ENCODE measurements at places on chromosomes 1 and 21.
A peak's percentile ranks its signal among the peaks of the same experiment; 100 is the strongest.

GRCh38 chr1:231201979-231202633, 38.9 kb upstream of the GNPAT start:
- DNase-seq: no peak

DNA sequence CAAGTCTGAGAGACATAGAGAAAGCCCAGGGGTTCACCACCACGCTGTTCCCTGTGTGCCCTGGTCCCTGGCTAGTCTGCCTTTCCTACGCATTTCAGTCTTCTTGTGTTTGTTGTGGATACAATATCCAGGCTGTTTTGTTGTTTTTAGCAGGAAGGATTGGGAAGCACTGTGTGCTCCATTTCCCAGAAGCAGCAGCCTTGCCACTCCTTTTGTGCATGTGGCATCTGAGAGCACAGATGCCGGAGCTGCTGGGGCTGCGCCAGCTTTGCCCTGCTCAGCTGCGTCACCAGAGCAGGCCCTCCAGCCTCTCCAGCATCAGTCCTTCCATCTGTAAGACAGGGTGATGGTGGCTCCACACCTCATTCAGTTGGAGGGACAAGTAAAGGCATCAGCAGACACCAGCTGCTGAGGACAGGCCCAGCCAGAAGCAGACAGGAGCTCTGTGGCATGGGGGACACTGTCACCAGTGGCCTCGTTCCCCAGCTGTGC, 94.4 kb upstream of the COL6A1 start:
- peak; percentile 22 for DNase-seq

GRCh38 chr1:222610728-222611127, 7.2 kb upstream of the MIA3 start:
- DNase-seq: no peak

DNA sequence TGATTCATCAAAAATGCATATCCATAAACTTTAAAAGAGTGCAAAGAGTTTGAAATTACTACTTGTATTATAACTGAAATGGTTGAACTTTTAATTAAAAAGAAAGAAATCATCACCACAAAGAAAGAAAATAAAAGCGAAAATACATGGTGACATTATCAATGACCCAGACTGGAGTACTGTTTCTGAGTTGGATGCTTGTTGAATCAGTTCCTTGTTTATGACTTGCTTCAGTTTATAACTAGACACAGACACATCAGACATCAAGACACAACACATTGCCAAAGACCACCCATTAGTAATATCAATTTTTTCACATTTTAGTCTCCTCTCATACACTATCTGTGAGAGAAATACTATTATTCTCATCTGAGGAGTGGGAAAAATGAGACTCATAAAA, 293.0 kb downstream of the MRPL39 start:
- no peak for DNase-seq

DNA sequence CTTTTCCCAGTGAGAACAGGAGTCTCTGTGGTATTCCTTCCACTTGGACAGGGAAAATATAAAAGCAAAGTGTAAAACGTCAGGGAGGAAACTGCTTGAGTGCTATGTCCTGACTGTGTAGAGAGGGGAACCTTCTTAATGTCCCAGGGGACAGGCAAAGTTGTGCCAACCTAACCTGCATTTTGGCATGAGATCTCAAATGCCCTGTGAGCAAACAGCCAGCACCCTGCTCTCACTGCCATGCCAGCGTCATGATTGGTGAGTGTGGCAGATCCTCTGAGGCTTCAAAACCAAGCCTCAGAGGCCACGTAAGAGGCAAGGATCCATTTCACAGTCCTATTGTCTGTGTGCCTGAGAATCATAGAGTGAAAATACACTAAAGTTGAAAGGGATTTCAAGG, 49.7 kb upstream of the RAP1A start:
- DNase-seq: no peak

DNA sequence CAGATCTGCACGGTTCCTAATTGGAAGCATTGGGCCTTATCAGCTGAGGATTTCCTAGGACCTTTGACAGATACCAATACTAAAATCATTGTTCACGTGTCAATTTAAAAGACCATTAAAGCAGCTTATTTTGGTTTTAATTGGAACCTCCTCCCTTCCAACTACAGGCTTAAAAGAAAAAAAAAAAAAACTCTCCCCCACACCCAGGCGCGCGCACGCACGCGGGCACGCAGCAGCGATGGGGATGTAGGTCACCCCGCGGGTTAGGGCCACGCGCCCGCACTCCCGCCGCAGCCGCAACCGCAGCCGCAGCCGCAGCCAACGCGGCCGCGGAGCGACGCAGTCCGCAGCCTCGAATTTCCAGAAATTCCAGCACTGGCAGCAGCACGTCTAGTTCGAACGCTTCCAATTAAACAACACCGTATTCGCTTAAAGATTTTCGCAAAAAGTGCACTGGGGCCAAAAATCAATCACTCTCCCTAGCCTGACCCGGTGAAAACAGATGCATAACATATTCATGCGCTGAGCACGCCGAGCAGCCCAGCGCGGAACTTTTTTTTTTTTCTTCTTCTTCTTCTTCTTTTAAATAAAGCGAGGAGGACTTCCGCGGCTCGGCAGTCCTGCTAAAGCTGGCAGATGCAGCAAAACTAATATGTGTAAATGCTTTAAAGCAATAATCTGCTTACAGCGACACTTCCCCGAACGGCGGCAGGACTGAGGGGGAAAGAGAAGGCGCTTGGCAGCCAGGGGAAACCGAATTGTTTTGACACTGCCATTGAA, 13.3 kb upstream of the BARHL2 start:
- DNase-seq: no peak

All from skeletal muscle cell (primary cell).